ENCODE measurements at places on chromosomes 3 and 15.

DNA sequence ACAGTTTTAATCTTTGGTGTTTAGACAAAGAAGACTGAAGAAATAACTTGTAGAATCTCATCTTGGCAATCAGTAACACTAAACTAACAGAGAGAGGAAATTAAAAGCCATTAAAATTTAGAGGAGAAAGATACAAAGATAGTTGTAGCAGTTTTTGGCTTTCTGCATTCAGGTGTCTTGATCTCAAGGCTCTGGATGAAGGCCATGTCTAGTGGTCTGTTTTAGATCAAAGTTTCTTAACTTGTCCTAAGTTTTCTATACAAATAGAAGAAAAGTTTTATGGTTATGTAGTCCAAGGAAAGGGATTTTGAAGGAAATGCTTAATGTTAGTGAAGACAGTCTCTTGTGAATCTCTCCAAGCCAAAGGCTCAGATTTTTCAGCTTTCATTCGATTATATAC, 222.9 kb downstream of the BCHE start:
- DNase-seq = no peak

DNA sequence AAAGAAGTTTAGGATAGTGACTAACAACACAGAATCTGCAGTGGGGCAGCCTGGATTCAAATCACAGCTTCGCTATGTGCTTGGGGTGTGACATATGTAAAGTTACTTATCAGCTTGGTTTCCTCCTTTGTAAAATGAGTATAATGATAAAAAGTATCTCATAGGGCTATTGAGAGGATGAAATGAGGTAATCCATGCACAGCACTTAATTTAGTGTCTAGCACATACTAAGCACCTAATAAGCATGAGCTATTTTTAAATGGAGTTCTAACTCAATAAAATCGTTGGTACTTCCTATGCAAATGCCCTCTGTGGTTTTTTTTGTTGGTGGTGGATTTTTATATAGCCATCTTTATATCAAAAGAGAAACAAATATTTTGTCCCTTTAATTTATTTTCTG, 503.8 kb downstream of the MECOM start:
- DNase-seq = no peak

DNA sequence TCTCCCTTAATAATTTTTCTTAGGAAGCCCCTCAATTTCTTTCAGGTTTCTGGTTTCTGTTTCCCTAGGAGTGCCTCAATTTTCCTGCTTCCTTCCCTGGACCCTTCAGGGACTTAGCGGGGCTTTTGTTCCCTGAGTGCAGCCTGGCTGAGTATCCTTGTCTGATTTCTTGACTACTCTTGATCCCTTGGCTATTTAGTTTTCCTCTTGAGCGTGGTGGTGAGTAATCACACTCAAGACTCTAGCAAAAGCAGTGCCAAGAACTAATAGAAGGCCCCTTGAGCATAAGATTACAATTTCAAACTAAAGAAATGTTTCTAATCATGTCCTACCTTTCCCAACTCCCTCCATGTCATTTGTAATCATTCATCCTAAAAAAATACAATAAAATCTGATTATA, 94.3 kb upstream of the C3orf80 start:
- DNase-seq = peak; percentile 59

- DNase-seq = no peak
Measured at GRCh38 chr15:101244889-101245668, 6.8 kb downstream of the CHSY1 start.
